OCI-LY7 (cell line): ENCODE measurements at places on chromosomes 7 and 10.
A peak's percentile ranks its signal among the peaks of the same experiment; 100 is the strongest.

DNA sequence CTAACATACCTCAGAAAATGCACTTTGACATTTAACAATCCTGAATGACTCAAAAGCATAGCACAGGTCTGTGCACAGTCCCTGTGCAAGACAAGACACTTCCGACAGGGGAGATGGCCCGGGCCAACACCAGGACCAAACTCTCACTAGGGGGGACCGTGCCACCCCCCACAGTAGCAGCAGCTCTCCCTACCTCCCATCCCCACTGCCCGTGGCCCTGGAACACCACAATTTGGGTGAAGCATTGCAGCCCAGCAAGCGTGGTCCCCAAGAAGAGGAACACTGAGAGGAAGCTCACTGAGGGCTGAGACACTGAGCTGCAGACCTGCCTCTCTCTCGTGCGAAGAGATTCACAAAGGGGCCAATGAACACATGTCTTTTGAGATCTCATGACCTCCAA is 26.0 kb downstream of the PTPRN2 start:
- DNase-seq, result no peak

DNA sequence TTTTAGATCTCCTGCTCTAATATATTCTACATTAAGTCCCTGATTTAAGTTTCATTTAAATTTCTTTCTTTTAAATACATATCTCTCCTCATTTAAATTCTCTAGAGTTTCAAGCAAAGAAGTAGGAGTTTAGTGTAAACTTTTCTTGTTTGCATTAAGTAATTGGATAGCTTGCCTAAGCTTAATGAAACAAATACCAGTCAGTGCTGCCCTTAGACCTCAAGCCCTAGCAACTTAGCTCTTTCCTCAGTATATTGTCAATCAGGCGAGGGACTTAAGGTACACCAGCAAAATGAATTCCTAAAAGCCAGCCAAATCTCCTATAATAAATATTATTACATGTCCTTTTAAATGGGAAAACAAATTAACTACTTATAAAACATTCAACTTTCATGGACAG is 101.5 kb downstream of the CHCHD3 start:
- no peak for DNase-seq

DNA sequence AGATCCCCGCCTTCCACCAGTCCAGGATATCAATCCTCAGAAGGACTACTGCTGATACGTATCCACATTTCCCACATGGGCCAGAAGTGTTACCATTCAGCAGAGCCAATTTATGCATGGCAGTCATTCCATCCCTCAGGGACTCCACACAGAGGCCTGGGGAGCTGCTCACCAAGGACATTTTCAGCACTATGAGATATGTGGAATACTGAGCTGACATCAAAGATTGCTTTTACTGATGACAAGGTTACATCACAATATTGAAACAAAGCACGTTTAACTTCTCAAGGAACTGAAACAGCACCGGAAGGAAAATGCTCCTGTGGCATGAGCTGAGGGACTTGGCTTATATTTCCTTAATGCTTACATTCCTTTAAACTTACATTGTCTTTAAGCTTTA is 335.1 kb downstream of the BMPER start:
- no peak for DNase-seq

GRCh38 chr10:50541317-50541716 is 82.4 kb downstream of the SGMS1 start:
- no peak for DNase-seq

DNA sequence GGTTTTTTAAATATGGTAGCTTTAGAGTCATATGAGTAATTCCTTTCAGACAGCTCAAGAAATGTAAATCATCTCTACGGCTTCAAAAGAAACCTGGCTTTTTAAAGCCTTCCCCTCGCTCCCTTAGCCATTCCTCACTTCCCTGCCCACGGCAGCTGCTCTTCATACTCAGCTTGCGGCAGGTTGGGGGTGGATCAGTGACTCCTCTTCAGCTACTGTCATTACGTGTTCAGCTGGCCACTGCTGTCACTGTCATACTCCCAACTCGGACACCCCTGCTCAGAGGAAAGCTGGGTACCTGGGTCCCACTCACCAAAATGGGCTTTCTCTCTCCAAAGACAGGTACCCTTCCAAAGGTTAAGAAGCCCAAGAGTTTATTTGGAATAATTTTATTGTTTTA is 6.6 kb downstream of the YWHAG start:
- no peak for DNase-seq

- no peak for DNase-seq
Observed at GRCh38 chr7:107697321-107698049, 36.9 kb downstream of the SLC26A4 start.

DNA sequence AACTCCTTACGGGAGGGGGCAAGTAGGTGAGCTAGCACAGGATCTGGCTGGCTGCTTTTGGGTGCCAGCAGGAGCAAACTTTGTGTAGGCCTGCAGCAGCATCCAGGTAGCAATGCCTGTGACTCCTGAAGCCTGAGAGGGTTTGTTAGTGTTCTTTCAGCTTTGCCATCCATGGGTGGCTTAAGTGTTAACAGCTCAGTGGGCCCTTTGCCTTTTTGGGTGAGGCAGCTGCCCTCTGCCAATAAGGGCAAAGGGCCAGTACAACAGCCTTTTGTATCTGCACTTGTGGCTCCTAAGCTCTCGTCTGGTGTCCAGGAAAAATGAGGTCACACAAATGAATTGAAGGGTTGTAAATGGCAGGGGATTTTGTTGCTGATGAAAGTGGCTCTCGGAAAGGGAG is 359.0 kb upstream of the CHRM2 start:
- no peak for DNase-seq

DNA sequence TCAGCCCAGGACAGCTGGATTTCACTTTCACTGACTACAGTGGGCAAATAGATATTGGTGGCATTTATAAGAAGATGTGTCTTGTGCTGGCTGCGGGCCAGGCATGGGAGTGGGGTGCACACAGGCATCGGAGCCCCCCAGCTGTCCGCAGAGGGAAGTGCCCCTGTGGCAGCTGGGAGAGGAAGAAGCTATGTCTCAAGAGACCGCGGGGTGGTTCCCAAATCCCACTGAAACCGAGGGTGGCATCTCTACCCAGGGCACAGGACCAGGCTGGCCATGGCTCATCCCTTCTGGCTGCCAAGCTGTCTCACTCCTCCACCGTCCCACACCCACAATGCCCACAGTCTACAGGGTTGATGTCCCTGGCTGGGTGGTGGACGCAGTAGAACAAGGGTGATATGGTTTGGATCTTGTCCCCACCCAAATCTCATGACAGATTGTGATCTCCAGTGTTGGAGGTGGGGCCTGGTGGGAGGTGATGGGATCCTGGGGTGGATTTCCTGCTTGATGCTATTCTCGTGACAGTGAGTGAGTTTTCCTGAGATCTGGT is 94.8 kb downstream of the TCERG1L start:
- no peak for DNase-seq

GRCh38 chr7:42214060-42214679 is 22.8 kb downstream of the GLI3 start:
- DNase-seq, result no peak

- DNase-seq, result no peak
Observed at GRCh38 chr7:11636274-11636673, 195.7 kb downstream of the THSD7A start.

GRCh38 chr7:77923419-77923818 is 124.8 kb downstream of the PHTF2 start:
- no peak for DNase-seq

DNA sequence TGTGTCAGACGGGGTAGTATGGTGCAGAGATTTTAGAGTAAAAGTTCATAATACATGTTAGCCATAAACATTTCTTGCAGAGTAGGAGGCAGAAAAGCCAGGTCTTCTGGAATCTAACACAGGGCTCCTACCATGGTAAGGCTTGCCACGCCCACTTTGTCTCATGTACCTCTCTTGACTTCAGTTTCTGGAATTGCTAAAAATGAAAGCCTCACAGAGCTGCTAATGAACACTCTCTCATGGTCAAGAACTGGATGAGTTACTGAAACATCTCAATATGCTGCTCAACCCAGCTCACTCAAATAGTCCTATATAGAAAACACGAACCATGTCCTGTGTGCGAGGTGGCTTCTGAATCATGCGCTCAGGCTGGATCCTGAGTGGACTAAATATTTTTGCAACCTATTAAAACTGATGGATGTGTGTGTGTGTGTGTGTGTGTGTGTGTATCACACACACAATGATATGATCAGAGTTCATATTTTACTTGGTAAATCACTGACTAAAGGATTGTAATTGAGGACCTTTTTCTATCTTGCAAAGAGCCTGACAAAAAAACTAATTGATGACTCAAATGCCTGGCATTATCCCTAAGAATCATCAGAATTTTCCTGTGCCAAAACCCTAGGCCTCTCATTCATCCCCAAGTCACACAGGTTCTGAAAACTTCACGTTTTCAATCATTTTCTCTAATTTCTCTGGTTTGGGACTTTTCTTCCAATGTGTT is 1306.6 kb downstream of the XPNPEP1 start:
- DNase-seq, result no peak

DNA sequence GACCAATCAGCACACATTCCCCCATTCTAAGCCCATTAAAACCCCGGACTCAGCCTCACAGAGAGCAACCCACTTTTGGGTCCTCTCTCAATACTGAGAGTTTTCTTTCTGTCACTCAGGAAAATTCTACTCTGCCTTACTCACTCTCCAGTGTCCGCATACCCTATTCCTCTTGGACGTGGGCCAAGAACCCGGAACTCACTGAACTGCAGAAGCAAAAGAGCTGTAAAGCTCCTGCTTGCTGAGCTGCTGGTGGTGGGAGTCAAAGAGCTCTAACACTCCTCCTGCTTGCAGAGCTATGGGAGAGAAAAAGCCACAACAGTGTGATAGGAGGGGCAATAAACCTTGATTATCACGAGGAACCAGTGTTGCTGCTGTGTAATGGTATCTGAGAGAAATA is 386.9 kb downstream of the POM121L12 start:
- no peak for DNase-seq

GRCh38 chr7:37256631-37257030 is 192.0 kb downstream of the ELMO1 start:
- DNase-seq, result no peak

GRCh38 chr10:69391158-69391557 is 25.6 kb downstream of the TACR2 start:
- no peak for DNase-seq

- no peak for DNase-seq
Observed at GRCh38 chr10:103145860-103146466, 47.1 kb downstream of the NT5C2 start.

DNA sequence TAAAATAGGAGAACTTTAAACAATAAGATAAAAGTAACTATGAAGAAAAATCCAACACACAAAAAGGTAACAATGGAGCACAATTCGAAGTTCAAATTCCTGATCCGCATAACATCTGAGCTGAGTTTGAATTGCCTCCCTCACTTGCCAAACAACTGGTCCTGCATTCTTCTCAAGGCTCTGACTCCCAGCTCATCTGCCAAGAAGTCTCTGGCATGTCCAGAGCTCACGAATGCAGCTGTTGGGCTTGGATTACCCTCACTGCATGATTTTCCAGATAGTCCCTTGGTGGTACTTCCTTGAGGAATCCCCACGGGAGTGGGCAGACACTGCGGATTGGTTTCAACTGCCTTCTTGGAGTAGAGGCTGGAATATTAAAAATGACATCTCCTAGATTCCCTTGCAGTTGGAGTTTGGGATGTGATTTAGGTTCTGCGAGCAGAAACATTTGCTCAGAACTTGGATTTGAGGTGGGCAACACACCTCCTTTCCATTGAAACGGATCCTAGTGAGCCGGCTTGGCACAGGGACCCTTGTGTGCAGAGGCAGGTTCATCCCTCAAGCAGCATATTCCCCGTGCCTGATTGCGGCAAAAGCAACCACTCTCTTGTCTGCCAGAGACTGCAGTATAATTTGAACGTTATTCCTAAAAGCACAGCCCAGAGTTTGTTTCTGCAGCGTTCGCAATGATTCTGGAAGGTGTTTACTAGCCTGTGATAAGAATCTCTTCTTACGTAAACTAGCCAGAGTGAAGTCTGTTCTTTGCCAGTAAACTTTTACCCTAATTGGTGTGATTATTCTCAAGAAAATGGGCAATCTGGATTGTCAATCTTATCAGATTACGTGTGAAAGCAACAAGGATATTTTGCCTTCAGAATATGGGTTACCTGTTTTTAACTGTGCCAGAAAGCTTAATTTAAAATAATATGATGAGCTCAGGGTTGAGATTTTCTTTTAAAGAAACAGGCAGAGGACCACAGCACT is 23.4 kb upstream of the PRKCQ start:
- no peak for DNase-seq

DNA sequence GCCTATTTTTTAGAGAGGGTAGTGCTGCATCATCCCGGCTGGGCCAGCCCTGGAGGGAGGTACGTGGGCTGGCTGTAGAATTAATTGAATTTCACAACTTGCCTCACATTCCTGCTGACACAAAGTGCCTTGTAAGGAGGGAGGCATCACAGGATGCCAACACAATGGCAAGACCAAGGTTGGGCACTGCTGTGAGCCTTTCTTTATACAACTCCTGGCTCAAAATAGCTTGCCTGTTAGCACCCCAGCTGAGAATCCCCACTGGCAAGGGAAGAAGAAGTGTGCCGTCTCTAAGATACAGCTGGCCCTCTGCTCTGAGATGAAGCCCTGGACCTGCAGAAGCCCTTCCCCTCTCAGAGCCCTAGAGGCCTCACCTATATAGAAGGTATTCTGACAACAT is 873.9 kb downstream of the GRID1 start:
- no peak for DNase-seq

GRCh38 chr10:119470920-119471702 is 71.4 kb downstream of the RGS10 start:
- no peak for DNase-seq

- DNase-seq, result peak; percentile 67
Observed at GRCh38 chr10:61992671-61993668, 91.5 kb downstream of the ARID5B start.

GRCh38 chr10:70268376-70268775 is 15.4 kb downstream of the NPFFR1 start:
- DNase-seq, result no peak

DNA sequence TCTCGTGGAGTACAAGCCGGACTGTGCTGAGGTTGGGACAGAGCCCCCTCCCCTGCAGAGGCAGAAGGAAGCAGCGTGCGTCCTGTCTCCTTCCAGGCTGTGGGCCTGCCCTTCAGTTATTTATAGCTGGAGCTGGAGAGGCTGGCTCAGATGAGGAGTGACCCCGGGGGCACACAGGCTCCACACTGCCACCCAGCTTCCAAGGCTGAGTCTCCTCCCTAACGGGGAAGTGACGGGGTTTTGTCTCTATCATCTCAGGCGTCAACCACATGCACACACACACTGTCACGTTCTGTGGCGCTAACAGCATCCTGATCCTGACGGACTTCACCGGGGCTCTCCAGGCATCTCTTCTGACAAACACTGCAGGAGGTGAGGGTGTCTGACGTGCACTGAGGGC is 25.4 kb downstream of the AMZ1 start:
- DNase-seq, result no peak

DNA sequence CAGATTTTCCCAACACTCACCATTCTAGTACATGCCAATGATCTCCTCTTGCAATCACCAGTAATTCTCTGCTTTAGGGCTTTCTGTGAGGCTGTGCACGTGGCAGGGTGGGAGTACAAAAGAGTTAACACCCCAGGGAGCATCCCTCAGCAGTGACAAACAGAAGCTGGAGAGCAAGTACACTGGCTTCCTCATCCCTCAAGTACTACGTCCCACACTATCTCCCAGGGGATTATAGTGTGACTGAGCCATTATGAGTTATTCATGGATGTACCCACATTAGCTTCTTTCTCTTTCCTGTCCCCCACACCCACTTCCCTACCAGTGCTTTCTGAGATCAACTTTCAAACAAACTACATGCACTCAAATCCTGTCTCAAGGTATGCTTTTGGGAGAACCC is 1216.5 kb upstream of the AUTS2 start:
- no peak for DNase-seq

- DNase-seq, result no peak
Observed at GRCh38 chr7:32586291-32587221, 91.3 kb downstream of the AVL9 start.

- DNase-seq, result no peak
Observed at GRCh38 chr7:155402941-155403340, 55.0 kb upstream of the EN2 start.
